AG09319 (cell line): ENCODE measurements at places on chromosomes 11 and 22.

GRCh38 chr11:102580185-102580951 lies 44.8 kb downstream of the MMP20 start:
- DNase-seq = no peak

DNA sequence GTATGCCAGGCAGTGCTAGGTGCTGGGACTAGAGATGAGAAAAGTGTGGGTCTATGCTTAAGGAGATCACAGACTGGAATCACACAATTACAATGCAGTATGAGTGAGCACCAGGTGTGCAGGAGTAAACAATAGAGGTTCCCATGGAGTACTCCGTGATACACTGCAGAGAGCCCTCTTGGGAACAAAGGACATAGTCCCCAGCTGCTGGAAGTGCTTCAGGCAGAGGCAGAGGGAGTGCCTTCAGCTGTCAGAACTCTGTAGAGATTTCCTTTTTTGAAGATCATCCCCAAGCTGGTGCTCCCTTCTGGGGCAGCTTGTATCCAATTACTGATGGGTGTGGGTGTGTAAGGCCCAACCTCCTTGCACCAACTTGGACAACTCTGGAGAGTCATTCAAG lies 143.5 kb upstream of the PLET1 start:
- no peak for DNase-seq

DNA sequence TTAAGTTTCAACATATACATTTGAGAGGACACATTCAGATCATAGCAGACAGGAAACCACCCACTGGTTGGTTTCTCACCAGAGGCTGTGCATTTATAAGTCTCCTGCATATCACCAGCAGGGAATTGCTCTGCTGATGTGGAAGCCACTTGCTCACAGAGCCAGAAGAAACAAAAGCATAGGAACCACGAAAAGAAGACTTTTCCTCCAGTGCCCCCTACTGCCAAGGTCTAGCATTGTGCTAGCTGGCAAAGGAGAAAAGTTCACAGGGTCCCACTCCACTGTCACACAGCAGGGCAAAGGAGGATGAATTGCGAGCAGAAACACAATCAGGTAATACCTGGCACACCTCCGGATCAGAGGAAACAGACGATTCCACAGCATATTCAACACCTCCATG lies 28.9 kb upstream of the ISX start:
- DNase-seq = no peak

DNA sequence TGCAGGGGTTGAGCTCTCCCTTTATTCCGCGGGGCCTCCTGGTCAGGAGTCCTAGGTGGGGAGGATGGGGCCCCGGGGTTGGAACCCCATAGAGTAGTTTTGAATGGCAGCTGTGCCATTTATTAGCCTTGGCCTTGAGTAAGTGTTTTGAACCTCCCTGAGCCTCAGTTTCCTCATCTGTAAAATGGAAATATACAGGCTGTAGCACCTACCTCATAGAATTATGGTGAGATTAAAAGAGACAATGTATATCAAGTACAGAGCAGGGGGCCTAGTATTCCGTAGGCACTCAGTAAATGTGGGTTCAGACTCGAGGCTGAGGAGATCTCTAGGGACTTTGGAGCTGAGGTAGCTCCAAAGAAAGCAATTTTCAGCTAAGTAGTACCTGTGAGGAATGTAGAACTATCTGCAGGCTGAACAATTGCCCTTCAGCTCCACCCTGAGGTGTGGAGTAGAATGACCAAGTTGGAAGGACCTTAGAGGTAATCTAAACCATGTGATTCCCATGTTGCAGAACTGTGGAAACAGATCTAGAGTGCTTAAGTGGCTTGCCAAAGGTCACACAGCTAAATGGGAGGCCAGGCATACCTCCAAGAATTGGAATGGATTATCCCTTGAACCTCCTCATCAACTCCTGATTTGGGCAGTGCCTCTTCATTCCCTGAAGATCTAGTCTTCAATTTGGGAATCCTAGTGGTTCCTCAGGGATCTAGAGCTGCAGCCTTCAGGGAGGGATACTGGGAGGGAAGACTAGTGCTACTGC lies 682 bp downstream of the PGAP2 start:
- DNase-seq = peak; percentile 29

DNA sequence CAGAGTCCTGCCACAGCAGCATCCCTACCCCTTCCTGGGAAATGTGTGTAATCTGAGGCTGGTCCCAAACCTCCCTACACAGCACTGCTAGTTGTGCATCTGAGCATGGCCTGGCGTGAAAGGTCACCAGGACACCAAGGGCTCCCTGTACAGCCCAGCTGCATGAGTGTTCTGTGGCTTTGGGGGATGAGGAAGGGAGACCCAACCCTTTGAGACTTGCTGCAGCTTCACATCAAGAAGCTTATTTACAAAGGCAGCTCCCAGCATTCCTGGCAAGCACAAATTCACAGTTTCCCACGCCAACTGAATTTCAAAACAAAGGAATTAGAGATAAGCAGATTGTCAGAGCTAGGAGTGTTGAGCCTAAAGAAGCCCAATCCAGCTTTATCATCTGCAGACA lies 32.2 kb downstream of the CSNK2A3 start:
- DNase-seq = no peak

- DNase-seq = peak; percentile 56
Measured at GRCh38 chr11:68038718-68039525, at the start of gene TCIRG1. TSS of gene TCIRG1 (plus strand) at chr11:68039025. CDS start at chr11:68041272, 2,247 bp downstream.

- no peak for DNase-seq
Measured at GRCh38 chr11:110219006-110219785, 77.2 kb downstream of the RDX start.

DNA sequence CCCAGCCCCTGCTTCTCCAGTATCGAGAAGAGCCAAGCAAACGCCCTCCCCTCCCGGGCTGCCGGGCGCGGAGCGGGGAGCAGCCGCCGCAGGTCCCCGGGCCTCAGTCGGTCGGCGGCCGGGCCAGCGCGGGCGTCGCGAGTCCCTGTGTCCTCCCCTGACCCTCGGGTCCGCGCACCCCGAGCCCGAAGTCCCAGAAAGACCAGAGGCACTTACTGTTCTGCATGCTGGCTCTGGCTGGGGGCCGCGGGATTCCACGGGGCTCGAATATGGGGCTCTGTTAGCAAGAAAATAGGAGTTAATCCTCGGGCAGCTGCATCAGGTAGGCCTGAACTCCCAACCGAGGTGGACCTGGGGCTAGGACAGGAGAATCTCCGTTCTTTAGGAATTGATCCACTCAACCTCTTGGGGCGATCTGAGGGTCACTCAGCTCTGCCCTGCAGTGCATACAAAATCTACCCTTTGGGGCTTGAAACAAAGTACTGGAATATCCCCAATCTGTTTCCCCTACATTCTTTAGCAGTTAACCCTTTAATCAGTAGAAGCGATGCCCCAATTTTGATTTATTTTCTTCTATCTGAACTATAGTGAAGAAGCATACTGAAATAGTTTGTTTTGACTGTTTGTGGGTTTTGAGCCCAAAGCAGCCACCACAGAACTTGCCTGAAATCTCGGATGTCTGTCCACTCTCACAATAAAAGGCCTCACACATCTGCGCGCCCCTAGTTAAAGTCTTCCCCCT lies 4.8 kb downstream of the PAX6 start:
- no peak for DNase-seq

GRCh38 chr11:29319210-29319609 lies 697.6 kb downstream of the KCNA4 start:
- DNase-seq = no peak

DNA sequence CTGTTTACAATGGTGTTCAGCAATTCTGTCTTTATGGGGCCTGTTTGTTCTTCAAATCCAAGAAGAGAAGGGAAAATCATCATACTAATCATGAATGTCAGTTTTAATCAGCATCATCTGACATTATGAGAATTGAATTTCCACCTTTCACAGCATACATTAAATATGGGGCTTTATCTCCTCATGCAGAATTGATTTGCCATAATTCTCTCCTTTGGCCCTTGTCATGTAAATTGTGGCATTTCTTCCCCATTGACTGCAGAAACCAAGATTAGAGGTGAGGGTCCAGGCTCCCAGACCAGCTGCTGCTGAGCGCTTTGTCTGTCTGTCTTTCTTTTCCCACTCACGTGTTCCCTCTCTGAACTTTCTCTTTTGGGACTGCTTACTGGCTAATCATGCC lies 232.1 kb upstream of the NAV2 start:
- no peak for DNase-seq

GRCh38 chr11:73542175-73542574 lies 55.7 kb downstream of the FAM168A start:
- no peak for DNase-seq

DNA sequence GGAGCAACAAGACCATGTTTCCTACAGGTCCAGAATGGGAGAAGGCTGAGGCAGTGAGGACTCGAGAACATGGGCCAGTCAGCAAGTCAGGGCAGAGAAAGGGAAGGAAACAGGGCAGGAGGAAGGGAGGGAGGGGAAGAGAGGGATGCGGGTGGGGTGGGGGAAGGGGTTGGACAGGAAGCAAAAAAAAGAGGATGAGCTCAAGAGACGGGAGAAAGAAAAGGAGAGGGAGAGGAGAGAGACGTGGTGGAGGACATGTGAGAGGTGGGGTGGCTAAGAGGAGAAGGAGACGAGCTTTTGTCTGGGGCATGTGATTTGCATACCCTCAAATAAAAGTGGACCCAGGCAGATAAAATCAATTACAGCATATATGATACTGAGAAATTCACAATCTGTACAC lies 389.5 kb upstream of the B3GAT1 start:
- no peak for DNase-seq

GRCh38 chr11:69251639-69252489 lies 42.1 kb upstream of the MYEOV start:
- no peak for DNase-seq

- DNase-seq = no peak
Measured at GRCh38 chr11:98143661-98144060, 877.1 kb upstream of the CNTN5 start.

DNA sequence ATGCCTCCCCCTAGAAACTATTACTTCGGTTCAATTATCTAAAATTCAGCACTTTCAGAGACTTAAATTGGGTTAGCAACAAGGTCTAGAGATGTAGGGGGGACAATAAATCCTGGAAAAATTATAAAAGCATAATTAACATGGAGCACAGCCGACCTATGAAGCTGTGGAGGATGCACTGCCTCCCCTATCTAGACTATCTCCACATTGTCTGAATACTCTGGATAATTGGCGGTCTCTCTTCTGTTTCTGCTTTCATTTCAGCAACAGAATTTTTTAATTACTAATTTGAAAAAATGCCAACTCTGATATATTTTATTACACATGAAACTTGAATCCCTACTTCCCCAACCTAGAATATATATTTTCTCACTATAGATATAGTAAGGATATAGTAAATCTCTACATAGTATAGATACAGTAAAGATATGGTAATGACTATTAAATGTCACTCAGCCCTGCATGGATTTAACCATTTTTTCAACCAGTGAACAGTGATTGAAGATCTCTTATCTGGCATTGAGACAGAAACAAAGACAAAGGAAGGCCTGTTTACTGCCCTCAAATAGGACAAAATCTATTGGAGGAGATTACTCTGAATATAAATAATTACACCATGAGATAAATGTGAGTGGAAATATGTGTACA lies 157.6 kb downstream of the BLID start:
- DNase-seq = no peak

DNA sequence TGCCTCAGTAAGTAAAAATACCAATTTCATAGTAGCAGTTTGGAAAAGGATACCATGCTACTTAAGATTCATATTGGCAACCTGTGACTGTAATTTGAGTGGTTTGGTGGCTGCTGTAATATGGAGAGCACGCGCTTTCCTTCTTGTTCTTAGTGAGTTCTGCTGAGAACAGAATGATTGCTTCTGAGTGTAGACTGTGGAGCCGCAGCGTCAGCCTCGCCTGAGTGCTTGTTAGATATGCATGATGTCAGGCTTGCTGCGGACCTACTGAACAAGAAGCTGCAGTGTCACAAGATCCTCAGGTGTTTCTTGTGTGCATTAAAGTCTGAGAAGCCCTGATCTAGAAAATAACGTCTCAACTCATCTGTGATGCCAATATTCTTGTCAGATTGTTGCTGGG lies 143.2 kb downstream of the ARHGAP42 start:
- no peak for DNase-seq
